Fibroblast of skin of back (primary cell): ENCODE measurements at places on chromosomes 1 and 21.

GRCh38 chr21:35211782-35212181, 162.7 kb upstream of the RUNX1 start:
- no peak for DNase-seq

DNA sequence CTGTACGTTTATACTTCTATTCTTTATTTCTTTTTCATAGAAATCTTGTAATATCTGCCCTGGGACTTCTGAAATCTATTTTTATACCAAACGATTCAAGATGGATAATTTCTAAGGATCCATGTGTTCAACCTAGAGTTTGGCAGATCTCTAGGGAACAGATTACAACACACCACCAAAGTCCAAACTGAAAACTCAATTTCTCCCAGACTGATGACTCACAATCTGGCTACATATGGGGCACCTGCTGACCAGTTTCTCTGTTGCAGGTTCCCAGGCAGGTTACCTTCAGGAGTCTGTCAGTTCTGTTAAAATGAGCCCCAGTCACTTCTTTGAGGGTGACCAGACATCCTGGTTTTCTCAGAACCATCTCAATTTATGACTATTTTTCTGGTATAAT, 439.4 kb downstream of the GPATCH2 start:
- no peak for DNase-seq

GRCh38 chr21:18157406-18157805, 87.2 kb upstream of the CHODL start:
- DNase-seq, result no peak

DNA sequence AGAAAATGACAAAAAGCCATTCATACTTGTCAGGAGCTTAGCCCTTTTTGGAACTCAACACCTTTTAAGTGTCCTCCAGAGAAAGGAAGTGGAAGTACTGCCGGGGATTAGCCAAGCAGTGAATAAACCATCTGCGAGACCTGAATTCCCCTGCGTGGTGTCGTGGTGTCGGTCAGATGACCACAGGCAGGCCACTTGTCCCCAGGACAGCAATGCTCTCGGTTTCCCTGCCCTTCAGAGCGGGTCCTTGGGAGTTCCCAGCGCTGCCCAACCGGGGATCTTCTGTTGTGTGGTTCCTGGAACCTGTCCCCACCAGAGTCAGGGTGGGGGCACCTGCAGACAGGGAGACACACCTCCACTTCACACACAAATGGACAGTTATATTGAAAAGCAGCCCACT, 9.2 kb downstream of the GPR157 start:
- no peak for DNase-seq

DNA sequence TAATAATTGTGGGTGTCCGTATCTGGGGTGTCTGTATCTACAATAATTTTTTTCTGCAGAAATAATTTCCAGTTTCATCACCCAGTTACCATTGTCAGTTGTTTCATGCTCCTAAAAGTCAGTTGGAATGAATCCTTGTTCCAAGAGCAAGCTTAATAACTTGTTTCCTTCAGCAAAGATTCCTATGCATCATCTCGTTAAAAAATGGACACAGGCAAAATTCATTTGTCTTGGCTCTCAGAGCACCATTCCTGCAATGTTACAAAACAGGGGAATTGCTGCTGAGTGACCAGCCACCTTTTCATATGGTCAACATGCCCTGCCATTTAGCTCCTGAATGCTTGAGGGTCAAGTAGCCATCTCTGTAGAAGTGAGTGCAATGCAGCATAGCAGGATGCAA, 393.4 kb downstream of the KCNT2 start:
- no peak for DNase-seq

- peak; percentile 33 for DNase-seq
These were observed 2.6 kb downstream of the HFM1 start for GRCh38 chr1:91402023-91402422.

GRCh38 chr1:200021577-200022238, 5.8 kb upstream of the NR5A2 start:
- no peak for DNase-seq

GRCh38 chr1:31382379-31382989, 9.6 kb upstream of the FABP3 start:
- DNase-seq, result no peak

GRCh38 chr1:3780901-3781300, 8.4 kb downstream of the SMIM1 start:
- no peak for DNase-seq

DNA sequence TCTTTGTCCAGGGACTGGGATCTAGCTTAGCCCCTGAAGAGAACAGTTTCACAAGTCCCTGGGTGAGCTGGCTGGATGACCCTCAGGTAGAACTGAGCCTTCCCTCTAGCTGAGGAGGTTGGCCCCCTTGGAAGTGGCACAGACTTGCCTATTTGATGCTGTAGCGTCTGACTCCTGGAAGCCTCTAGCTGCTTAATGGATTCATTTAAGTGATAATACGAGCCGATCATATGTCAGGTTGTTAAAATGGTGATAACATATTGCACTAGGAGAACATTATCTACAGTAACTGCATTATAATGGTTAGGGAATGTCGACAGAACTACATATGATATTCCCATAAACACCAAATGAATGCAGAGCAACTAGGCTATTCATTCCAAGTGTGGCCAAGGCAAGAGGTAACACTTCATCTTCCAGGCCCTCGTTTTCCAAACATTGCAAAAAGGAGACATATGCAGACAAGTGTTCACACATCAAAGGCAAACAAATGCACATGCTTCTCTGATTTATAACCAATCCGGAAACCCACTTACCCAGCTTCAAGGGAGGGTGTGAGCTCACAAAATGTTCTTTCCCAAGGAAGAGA, 340.1 kb upstream of the PLXNA2 start:
- DNase-seq, result no peak

DNA sequence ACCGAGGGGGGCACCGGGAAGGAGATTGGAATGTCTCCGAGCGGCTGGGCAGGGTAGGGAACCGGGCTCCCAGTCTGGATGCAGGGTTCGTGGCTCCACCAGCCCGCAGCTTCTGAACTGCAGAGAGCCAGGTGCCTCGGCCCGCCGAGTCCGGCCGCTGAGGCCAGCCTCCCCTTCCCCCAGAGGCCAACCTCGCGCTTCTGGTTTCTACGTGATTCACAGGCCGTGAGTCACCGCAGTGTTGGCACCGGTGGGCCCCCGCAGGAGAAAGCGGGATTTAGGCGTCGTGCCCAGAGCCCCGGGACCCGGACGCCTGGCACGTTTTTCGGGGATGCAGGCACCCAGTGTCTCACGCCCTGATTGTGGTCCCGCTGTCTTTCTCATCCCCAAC, 458 bp downstream of the CRABP2 start:
- peak; percentile 75 for DNase-seq

- DNase-seq, result peak; percentile 24
These were observed 253.8 kb downstream of the PCP4 start for GRCh38 chr21:40120940-40121575.

GRCh38 chr1:52210044-52210443, 68.2 kb downstream of the ZFYVE9 start:
- DNase-seq, result no peak

- DNase-seq, result peak; percentile 55
These were observed 18.2 kb upstream of the FCGR2A start for GRCh38 chr1:161486806-161487741.

- DNase-seq, result peak; percentile 83
These were observed 234.6 kb upstream of the IRF2BP2 start for GRCh38 chr1:234844479-234845031.

- peak; percentile 30 for DNase-seq
These were observed 24.4 kb upstream of the TMEM54 start for GRCh38 chr1:32925403-32926162.

DNA sequence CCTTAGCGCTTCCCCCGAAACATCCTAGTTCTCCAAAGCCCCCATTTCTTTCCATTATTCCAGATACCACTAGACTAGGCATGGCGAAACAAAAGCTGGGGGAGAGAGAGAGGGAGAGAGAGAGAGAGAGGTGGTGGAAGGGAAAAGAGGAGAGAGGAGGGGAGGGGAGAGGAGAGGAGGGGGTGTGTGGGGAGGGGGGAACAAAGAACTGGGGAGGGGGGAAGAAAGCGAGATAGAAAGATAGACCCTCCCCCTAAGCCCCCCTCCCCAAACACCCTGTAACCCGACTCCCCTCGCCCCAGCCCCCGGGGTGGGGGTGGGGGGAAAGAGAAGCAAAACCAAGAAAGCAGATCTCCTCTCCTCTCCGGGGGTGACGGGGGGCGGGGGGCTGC, 352 bp downstream of the MEX3A start:
- DNase-seq, result no peak

DNA sequence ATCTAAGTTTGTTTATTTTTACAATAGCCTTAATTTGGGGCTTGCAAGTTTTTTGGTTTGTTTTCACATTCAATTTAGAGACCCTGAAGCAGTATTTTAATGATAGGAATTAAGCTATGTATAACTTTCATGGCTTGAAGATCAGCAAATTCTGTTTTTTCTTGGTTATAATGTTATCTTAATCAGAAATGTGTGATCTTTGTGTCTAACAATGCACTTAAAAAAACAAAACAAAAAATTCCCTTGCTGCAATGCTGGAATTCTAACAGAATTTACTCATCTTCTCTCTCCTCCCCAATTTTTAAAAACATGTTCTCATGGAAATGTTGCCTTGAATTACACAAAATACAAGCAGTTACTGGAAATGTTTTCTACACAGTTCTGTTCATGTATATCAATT, 113.1 kb downstream of the OLFML2B start:
- peak; percentile 88 for DNase-seq

DNA sequence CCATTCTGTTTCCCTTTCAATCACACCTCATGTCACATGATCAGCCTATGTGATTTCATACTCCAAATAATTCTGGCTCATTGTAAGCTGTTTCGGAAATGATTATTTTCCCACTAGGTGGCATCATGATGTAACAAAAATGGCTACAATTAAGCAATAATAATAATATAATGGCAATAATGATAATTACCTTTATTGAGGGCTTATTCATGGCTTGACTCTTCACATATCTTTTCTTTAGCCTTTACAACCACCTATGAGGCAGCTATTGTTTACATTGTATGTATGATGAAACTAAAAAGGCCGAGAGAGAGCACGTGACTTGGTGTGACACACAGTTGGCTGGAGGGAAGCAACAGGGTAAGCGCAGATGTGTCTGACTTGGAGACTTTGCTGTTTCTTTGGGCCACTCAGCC, 12.5 kb upstream of the KPRP start:
- DNase-seq, result peak; percentile 1

- DNase-seq, result no peak
These were observed 40.3 kb downstream of the DIRAS3 start for GRCh38 chr1:68010090-68010489.

DNA sequence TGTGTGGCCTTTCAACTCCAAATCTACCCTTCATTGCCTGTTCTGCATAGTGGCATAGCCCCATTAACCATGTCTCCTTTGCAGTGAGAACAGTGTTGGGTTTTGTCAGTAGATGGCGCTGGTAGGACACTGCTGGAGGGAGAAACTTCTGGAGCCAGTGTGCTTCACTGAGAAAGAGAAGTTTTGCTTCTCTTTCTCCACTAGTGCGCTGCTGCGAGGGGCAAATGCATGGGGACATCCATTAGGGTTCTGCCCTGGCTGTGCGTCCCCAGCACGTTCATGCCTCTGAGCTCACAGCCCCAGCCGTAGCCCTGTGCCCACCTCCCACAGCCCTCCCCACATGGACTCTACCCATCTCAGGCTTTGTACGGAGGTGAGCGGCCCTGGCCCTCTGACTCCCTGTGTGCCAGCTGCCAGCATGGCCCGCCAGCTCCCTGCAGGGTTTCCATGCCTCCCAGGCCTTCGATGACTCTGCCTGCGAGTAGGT, 53.1 kb downstream of the RIMS3 start:
- DNase-seq, result peak; percentile 63

GRCh38 chr21:34882719-34883131, 166.4 kb downstream of the RUNX1 start:
- no peak for DNase-seq

- DNase-seq, result no peak
These were observed 890.2 kb upstream of the NCAM2 start for GRCh38 chr21:20108016-20108415.

GRCh38 chr1:55214934-55215193, 300 bp downstream of the USP24 start:
- peak; percentile 49 for DNase-seq

DNA sequence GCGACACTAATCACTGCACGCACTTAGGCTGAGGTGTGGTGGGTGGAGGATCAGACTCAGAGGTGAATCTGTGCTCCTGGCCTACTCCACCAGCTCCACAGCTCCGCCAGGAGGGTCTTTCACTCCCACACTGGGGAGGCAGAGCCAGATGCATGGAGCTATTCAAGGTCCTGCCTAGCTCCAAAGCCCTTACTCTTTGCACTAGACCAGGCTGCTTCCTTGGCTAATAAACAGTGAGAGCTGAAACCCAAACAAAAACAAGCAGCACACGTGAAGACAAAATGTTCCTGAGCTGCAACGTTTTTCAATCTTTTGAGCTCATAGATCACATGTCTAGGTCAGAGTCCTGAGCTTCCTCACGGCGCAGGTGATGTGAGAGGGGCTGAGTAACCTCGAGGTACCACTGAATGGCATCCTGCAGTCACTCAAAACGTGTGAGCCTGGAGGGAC, 19.2 kb downstream of the CAPZB start:
- DNase-seq, result no peak

- peak; percentile 49 for DNase-seq
These were observed 8.8 kb upstream of the FGR start for GRCh38 chr1:27643600-27644368.

- no peak for DNase-seq
These were observed 3.1 kb upstream of the PLA2G2E start for GRCh38 chr1:19926296-19927129.

GRCh38 chr21:31258073-31258472, 86.0 kb downstream of the TIAM1 start:
- peak; percentile 25 for DNase-seq

DNA sequence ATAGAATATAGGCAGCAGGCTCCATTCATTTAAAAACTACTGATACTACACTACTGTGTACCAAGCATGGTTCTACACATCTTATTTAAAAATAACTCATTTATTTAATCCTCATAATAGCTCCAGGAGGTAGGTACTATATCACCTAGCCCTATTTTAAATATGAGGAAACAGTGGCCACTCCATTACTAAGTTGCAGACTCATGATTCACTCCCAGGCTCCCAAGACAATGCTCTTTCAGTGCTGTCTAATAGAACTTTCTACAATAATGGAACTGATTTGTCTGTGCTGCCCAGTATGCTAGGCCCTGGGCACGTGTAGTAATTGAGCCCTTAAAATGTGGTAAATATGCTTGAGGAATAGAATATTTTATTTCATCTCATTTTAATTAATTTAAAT, 357.1 kb downstream of the LTN1 start:
- DNase-seq, result no peak

DNA sequence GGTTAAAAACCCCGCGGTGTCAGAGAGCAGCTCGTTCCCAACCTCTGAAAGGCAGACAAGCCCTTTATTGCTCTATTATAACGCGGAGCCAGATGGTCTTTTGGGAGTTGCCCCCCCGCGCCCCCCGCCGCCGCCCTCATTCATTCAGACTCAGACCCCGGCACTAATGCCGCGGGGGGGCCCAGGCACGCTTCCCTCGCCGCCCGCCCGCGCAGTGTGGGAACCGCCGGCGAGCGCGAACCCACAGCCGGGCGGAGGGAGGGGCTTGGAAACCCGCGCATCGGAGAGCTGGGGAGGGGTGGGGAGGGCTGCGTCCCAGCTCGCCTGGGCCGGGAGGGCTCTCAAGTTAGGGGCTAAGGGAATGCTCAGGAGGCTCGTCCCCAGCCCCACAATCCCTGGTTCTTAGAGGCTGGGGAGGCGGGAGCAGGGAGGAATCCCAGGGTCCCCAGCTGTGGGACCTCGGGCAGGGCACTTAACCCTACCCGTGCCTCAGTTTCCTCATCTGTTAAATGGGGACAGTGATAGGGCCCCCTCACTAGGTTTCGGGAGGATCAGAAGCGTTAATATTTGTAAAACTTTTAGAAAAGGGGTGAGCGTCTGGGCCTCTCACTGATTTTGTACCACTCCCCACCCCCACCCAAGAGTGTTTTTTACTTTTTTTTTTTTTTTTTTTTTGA, 10.9 kb upstream of the HES5 start:
- no peak for DNase-seq
